ENCODE measurements at places on chromosomes 1 and 21. TPM values are rescaled to one million over a fixed set of nuclear protein-coding genes. Genes with fewer than 3 reads are reported as not detected.

ELAPOR1 gene
- total RNA-seq, result 10.2 TPM

CELSR2 gene
- 2.5 TPM for total RNA-seq

WNT4 gene
- total RNA-seq, result not detected

DNA sequence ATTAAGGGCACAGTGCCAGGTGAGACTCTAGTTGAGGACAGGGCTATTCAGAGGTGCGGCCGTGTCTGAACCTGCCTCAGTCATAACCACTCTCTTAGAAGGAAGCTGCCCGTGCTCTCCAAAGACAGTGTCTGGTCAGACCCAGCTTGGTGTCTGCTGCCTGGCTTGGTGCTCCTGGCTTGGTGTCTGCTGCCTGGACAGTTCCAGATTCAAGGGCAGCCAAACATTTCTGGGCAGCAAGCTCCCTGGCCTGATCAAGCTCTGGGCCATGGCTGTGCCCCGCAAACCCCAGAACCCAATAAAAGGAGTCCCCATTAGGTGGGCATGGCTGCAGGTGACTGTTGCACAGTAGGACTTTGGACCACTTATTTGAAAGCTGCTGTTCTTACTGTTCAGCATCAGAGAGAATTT lies 27.7 kb downstream of the NEK2 start:
- DNase-seq, result no peak

DNA sequence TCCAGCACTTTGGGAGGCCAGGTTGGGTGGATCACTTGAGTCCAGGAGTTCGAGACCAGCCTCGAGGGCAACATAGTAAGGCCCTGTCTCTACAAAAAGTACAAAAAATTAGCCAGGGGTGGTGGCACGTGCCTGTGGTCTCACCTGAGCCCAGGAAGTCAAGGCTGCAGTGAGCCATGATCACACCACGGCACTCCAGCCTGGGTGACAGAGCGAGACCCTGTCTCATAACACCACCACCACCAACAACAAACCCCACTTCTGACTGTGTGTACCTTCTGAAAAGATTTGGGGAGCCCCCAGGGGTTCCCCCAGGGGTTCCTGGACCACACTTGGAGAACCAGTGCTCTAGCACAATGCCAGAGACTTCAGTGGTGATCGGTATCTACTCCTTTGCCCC lies 29.9 kb downstream of the NUAK2 start:
- DNase-seq, result no peak

DNA sequence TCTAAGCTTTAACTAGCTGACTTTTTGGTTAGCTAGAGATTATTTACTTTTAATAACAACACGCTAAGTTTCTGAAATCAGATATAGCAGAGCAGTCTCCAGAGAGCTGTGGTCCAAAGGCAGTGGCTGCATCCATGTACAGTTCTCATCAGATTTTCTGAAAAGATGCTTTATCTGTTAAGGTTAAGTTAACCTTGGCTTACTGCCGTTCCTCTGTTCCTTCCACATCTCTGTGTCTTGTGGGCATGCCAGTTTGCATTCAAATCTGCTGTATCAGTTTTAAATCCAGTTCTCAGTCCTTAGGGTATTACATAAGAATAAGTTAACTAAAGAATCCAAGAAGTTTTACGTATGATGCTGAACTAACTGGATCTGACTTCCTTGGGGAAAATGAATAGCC lies 46.8 kb downstream of the SPATA46 start:
- no peak for DNase-seq

DNA sequence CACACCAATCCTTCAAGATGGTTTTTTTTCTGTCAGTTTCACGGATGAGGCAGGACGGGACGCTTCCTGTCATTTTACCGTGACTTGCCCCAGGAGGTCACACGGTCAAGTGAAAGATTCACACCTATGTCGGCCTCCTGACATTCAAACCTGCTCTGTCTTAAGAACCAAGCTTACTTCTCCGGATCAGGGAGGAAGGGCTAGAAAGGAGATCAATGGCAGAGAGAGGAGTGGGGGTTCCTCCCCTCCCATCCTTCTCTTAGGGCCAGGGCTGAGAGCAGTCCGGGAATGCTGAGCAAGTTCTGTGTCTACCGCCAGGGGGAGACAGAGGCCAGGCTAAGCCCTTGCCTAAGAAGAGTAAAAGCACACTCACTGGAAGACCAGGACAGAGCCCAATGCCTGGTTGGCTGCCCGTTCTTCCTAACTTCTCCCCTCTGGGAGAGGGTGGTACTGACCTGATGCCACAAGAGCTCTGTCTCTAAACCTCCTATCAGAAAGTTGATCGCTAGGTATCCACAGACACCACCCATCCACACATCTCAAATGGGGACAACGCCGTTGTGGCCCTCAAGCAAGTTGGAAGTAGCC lies 1.1 kb upstream of the PPM1J start:
- peak; percentile 80 for DNase-seq

DNA sequence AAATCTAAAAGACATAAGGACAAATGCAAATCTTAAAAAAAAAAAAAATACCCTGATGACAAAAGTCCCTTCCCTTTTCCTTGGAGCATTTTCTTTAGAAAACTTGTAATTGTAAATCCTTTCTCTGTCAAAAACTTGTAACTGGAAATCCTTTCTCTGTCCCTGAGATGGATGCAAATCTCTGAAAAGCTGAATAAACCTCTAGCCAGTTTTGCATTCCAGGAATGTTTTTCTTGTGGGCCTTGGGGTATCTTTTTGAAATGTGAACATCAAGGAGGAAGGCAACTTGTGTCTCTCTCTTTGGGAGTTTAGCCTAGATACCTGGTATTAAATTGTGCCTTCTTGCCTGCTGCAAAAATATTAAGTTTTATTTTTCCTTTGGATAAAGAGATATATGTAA lies 305.3 kb downstream of the KCNT2 start:
- DNase-seq, result no peak

Measured in activated T-cell treated with anti-CD3 and anti-CD28 coated beads, Interleukin-2, amount 50 U/mL, for 72 hours (primary cell).